ENCODE measurements at places on chromosomes 12 and 14.

DNA sequence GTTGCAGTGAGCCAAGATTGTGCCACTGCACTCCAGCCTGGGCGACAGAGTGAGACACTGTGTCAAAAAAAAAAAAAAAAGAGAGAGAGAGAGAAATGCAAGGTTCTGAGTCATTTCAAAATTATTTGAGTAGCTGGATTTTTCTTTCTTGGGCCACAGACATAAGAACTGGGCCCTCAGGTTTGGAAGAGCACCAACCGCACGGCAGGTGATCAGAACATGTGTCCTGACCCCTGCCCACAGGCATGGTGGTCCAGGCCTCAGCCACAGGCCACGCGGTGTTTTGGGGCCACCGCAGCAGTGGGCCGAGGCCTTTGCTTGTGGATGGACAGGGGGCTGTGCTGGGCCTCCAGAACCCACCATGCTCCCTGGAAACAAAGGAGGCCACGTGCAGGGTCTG, 126.7 kb downstream of the CALM1 start:
- no peak for DNase-seq

GRCh38 chr12:89245090-89245489, 107.2 kb downstream of the DUSP6 start:
- DNase-seq: no peak

- no peak for DNase-seq
Observed at GRCh38 chr12:14846042-14846587, 2.8 kb upstream of the ART4 start.

DNA sequence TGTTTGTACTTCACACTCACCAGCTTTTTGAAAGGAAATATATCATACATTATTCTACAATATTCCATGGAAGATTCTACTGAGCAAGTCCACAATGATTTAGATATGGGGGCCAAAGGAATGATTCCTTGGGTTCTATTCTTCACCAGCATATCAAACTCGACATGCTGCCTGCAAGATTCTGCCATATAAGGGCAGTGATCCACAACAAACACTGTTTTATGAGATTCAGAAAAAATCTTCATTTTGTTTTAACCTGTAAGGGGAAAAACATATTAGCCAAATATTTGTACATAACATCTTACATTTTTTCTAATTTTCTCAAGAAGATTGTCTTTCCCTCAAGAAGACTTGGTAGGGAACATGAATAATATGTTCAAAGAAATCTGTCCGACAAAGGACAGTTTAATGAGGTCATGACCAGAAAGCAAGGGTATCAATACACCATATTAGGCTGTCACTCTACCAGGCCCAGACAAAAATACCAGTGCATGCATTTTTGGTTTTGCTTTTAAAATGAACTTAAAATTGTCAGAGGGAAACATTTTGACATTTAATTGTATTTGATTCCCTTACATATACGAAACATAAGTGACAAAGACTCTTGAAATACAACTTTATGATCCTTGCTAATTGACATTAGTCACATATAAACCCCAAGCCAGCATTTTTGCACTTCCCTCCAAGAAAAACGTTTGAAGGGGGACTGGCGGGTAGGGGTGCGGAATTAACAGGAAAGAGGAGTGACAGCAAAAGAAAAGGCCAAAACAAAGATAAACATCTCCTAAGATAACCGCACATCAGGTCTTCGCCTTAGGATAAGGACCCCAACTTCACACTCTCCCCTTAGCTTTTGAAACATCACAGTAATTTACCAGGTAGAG, 980 bp downstream of the INTS13 start:
- DNase-seq: no peak

DNA sequence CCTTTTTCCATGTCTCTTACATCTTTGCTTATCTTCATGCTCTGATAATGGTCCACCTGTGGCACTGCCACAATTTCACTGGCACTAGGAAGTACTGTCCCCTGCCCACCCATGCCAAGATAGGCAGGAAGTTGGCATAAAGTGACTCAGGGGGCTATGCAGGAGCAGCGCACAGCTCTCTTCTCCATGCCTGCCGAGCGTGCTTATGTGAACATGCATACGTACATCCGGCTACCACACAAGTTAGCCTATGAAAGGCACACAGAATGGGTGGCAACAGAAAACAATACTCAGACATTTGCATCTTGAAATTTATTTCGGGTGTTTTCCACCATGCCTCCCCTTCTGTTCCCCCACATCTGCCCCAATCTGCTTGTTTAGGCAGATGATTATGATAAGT, 174.4 kb upstream of the GZMB start:
- no peak for DNase-seq

- DNase-seq: no peak
Observed at GRCh38 chr12:10283027-10283426, 24.6 kb upstream of the KLRD1 start.

DNA sequence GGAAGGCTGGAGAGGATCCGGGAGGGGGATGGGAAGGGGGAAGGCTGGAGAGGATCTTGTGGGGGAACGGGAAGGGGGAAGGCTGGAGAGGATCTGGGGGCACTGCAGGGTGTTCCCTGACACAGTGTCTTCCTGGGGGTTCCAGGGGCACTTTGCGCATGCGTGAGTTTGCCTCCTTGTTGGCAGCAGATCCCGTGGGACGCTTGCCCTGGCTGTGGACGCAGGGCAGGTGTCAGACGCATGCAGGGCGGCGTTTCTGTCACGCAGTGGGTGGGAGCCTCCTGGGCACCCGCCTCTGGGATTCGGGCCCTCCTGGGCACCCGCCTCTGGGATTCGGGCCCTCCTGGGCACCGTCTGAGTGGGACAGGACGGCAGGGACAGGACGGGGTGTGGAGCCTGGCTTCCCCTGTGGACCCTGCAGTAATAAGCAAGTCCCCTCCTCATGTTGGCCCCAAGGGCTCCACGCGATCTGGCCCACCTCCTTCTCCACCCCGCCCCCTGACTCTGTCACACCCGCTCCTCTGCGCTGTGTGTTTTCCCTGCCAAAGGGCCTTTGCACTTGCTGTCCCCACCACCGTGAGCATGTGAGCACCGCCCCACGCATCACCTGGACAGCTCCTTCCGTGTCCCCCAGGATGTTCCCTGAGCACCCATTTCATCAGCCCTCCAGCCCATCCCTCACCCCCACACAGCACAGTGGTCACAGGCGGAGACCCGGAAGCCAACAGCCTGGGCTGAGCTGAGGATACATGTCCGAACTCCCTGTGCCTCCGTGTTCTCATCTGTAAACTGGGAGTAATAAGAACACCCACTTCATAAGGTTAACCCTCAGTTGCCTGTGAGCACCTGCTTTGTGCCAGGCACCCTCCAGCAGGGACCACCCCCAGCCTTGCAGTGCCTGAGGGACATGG, 4.4 kb downstream of the MMP17 start:
- DNase-seq: no peak

DNA sequence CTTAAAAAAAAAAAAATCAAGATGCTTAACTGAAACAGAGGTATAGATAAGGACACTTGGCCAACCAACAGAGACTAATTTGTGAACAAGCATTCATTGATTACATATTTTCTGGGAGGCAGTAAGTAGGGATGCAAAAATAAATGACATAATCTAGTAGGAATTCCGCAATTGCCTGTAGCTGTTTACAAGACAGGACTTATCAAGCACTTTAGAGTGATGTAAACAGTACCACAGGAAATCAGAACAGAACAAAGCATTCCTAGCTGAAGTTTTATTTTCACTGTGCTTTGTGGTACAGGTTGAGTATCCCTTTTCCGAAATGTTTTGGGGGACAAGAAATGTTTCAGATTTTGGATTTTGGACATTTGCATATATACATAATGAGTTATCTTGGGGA, 68.2 kb upstream of the FGD4 start:
- DNase-seq: no peak

- no peak for DNase-seq
Observed at GRCh38 chr14:105147671-105148603, 20.6 kb downstream of the JAG2 start.

- no peak for DNase-seq
Observed at GRCh38 chr12:32609966-32610365, 69.1 kb upstream of the DNM1L start.

DNA sequence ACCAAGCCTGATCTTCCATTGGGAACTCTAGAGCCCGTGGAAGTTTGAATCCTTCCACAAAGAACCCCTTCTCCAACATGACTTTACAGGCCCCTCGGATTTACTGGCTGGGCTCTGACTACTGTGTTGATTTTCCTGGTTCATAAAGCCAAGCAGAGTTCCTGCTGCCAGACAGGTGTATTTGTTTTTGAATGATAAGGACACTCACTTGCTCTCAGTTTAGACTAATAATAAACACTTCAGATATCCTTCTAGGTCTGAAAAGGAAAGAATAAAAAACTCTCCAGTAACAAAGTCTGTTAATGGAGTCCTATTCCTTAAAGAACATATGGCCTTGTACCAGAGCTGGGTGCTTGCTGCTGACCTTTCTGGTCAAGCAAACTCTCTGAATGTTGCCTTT, 31.0 kb downstream of the SIX1 start:
- DNase-seq: no peak

DNA sequence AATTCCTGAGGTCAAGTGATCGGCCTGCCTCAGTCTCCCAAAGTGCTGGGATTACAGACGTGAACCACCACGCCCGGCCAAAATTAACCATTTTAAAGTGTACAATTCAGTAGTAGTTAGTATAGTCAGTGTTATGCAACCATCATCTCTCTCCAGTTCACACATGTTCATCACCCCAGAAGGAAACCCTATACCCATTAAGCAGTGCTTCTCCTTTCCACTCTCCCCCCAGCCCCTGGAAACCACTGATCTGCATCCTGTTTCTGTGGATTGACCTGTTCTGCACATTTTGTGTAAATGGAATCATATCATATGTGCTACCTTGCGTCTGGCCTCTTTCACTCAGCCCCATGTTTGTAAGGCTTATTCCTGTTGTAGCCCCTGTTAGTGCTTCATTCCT, 52.2 kb downstream of the PHETA1 start:
- DNase-seq: no peak

DNA sequence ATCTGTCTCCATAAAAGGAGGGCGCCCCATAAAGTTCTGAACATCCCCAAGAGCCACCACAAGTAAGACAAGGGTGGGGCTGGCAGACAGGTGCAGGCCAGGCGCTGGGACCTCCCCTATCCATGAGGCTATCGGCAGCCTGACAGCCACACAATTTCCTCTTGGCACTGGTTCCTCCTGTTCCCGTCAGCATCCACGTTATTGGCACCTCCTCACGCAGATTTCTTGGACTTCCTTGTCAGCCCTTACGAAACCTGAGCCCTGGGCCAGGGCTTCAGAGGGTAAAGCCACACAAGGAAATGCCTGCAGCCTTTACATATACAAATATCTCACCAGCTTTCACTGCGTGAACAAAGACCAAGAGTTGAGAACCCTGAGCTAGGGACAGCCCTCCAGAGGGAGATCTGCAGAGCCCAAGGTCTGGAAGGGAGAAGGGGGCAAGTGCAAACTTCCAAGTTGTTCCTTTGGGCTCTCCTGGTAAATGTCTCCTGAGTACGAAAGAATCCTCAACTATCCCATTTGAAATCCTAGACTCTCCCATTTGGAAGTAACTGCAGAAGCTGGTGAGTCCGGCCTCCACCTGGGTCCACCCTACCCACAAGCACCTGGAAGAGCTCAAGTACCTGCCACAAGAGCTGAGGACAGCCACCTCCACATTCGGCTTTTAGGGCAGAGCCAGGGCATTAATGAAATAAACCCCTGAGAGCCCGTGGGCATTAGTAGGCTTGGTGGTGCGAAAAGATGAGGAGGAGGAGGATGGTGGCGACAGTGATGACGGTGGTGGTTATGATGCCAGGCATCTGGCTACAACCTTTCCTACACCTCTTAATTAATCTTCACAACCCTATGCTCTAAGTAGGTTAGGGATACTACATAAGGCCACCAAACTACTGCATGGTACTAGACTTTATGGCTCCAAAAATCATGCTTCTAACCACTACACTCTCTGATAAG, 5.5 kb upstream of the TC2N start:
- no peak for DNase-seq

- no peak for DNase-seq
Observed at GRCh38 chr14:69671365-69672030, 60.1 kb downstream of the SUSD6 start.

DNA sequence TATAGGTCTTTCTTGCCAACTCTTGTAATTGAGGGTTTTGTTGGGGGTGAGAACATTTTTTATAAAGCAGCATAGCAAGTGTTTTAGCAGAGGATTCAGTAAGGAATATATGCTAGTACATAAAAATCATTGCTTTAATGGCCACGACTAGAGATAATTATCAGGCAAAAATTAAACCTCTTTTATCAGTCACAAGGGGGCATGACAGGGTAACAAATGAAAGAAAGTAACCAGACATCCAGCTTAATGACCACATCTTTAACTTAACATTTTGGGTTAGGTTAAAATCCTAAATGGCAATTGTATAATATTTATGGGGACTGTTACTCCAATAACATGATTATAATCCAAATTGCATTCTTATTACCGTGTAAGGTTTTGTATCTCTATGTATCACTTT, 119.6 kb downstream of the LRRIQ1 start:
- DNase-seq: no peak

GRCh38 chr12:71980538-71980937, 41.9 kb downstream of the TPH2 start:
- no peak for DNase-seq

DNA sequence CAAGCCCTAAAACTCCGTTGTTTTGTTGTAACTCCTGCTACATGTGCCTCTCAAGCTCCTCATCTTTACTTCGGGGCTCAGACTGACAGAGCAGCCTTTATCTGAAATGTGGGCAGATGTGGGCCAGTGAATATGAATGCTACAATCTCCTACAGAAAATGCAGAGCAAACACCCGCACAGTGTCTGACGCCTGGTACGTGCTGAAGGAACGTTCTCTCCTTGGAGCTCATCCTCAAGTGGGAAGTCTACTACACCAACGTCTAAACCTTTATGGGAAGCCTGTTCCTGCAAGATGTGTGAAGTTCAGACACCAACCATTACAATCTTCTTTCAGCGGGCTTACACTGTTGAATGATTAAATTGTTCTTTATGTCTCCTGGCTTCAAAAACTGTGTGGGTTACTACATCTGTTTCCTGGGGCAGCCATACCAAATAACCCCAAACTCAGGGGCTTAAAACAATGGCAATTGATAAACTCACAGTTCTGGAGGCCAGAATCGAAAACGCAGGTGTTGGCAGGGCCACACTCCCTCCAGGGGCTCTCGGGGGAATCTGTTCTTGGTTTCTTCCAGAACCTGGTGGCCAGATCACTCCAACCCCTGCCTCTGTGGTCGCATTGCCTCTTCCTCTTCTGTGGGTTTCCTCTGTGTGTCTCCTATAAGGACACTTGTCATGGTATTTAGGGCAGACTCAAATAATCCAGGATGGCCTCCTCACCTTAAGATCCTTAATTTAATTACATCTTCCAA, 179.7 kb upstream of the PLXNC1 start:
- DNase-seq: no peak

DNA sequence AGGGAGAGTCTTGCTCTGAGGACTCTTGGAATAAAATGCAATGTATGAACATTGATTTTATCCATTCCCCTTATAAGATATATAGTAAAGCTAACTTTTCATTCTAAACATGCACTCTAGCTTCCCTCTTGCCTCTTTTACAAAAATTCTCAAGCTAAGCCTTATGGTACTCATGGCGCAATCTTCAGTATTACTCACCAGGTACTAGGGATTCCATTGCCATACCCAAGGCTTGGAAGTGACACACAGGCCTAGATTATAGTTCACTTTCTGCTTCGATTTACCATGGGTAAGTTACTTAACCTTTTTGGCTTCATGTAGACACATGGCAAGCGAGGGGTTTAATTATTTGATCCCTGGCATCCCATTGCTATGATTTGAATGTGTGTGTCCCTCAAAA, 331.5 kb downstream of the LRIG3 start:
- DNase-seq: no peak
